ENCODE measurements at places on chromosomes 1 and 21.

DNA sequence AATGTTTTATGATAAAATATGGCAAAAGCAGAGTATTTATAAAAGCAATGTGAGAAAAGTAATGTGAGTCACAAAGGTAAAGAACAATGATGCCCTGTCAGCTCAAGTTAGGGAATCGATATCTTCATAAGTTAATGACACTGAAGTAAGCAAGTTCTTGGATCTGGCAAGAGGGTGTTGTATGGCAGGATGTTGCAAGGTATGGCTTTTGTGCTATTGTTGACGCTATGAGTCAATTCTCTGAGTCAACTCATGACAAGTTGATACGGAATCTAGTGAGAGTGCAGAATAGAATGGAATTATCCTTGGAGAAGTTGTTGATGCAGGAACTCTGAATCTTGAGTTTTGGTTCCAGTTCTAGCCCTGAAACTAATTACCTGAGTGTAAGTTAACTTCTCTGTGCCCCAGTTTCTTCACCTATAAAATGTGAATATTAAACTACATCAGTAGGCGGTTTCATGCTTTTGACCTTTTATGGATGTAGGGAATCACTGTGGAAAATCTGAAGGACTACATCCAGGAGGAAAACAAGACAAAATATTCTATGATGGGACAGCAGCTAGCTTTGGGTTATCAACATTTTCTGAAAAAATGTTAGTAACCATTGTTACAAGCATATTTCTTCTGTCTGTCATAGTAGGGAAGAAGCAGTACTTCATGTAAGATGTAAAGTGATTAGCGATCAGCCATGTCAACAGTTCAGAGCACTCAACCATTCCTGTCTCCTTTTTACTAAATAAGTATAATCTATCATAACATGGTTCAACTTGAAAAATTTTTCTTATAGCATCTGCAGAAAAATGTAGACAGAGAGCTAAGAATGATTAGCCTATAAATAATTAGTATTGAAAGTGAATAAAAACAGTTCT, 96.9 kb downstream of the ATP6V1G3 start:
- DNase-seq = no peak

- DNase-seq = peak; percentile 16
Observed at GRCh38 chr1:154479764-154480421, 22.1 kb upstream of the TDRD10 start.

DNA sequence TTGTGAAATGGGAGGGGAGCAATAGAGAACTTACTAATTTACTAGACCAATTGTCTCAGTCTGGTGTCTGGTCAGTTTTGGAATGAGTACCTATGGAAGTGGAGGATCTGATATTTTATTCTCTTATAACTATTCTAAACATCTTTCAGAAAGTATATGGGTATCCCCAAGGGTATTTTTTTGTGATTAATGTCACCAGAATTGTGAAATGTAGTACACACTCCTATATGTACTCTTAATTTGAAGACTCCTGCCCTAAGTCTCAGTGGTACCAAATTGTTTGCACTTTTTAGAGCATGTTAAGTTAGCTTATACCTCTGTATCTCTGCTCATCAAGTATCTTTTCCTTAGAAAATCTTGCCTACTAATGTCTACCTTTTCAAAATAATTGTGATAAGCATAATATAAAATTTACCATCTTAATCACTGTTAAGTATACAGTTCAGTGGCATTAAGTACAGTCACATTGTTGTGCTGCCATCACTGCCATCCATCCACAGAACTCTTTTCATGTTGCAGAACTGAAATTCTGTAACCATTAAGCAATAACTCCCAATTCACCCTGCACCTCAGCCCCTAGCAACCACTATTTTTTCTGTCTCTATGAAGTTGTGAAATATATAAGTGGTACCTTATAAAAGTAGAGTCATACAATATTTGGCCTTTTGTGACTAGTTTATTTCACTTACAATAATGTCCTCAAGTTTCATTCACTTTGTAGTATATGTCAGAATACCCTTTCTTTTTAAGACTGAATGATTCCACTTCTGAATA, 40.5 kb downstream of the SLC30A7 start:
- DNase-seq = no peak

DNA sequence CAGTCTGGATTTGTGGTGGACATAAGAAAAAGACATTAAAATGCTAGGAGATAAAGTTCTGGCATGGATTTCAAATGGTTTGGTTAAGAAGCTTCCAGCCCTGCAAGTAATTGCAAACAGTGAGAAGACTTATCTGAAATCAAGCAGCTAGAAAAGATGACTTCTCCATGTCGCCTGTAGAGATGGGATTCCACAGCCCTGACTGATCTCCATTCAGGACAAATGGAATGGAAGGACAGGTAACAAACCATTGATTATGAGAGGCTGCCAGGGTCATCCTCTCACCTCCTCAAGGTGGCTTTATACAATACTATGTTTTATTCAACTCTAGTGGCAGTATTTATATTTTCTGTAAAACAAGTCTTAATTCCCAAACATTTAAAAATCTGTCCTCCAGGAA, 237.9 kb downstream of the HLX start:
- no peak for DNase-seq

GRCh38 chr1:155083865-155084721, 5.5 kb downstream of the EFNA3 start:
- no peak for DNase-seq
